ENCODE measurements at places on chromosomes 1 and 21.

GRCh38 chr1:39178541-39179431 is 25.7 kb upstream of the MACF1 start:
- DNase-seq: no peak

DNA sequence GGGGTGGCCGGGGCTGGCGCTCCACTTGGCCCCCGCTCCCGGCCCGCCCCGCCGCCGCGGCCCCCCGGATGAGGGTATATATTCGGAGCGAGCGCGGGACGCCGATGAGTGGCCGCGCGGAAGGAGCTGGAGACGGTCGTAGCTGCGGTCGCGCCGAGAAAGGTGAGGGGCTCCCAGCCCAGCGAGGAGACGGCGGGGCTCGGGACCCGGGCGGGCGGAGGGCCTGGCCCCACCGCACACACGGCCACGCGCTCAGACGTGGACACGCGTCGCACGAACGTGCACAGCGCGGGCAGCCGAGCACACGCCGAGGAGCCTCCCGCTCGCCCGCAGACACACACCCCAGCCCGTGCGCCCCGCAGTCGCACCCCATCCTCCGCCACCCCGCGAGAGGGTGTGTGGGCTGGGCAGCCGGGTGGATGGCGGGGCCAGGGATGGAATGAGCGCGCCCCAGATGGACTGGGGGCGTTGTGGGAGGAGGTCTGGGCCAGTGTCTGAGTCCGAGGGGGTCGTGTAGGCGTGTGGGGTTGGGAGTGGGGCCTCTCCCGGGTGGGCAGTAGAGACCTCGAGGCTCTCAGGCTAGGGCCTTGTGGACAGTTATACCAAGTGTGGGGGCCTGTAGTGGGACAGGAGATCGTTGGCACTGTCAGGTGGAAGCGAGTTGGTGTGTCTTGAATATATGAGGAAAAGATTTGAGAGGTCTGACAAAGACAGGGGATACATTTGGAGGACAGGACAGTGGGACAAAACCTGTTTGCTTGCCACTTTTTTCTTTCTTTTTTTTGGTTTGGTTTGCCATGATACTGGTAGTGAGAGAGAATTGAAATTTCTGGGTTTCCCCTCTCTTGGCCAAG is at the start of gene UAP1:
Gene UAP1 (plus strand): TSS at position 107 of the 854 bp plus-strand sequence. CDS start 4,347 bp downstream, outside the sequence.
- DNase-seq: peak; percentile 40

- DNase-seq: peak; percentile 19
Observed at GRCh38 chr1:211133393-211133835, 534 bp downstream of the KCNH1 start.

- no peak for DNase-seq
Observed at GRCh38 chr1:247008406-247008799, 546 bp upstream of the ZNF695 start.

- DNase-seq: no peak
Observed at GRCh38 chr1:90558754-90559378, 158.2 kb downstream of the BARHL2 start.

DNA sequence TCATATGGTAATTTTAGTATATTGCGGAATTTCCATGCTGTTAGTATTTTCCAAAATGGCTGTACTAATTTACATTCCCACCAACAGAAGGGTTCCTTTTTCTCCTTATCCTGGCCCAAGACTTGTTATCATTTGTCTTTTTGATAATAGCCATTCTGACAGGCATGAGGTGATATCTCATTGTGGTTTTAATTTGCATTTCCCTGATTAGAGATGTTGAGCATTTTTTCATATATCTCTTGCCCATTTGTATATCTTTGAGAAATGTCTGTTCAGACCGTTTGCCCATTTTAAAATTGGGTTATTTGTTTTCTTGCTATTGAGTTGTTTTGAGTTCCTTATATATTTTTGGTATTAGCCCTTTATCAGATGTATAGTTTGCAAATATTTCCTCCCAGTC is 14.0 kb downstream of the CAPZA1 start:
- DNase-seq: no peak

- no peak for DNase-seq
Observed at GRCh38 chr1:67811781-67812180, 21.5 kb downstream of the GNG12 start.

GRCh38 chr1:149936170-149936991 is at the start of gene MTMR11:
TSS of gene MTMR11 (minus strand) at chr1:149936879. CDS start at chr1:149936647, 232 bp downstream.
- DNase-seq: no peak

GRCh38 chr1:21536218-21536617 is 27.0 kb downstream of the ALPL start:
- no peak for DNase-seq

- DNase-seq: peak; percentile 82
Observed at GRCh38 chr1:116472431-116472961, 98.3 kb downstream of the CD58 start.

DNA sequence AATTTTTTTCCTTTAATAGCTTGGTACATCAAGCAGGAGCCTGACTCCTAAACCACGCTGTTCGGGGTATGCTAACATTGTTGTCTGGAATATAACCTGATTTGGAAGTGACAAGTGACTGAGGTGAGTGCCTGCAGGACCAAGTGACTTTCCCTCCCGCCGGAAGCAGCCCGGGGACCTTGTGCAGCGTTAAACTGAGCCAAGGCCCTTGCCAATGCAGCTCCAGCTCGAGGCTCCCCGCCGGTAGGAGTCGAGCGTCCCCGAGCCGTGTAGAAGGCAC is 716 bp upstream of the MTARC1 start:
- DNase-seq: no peak

DNA sequence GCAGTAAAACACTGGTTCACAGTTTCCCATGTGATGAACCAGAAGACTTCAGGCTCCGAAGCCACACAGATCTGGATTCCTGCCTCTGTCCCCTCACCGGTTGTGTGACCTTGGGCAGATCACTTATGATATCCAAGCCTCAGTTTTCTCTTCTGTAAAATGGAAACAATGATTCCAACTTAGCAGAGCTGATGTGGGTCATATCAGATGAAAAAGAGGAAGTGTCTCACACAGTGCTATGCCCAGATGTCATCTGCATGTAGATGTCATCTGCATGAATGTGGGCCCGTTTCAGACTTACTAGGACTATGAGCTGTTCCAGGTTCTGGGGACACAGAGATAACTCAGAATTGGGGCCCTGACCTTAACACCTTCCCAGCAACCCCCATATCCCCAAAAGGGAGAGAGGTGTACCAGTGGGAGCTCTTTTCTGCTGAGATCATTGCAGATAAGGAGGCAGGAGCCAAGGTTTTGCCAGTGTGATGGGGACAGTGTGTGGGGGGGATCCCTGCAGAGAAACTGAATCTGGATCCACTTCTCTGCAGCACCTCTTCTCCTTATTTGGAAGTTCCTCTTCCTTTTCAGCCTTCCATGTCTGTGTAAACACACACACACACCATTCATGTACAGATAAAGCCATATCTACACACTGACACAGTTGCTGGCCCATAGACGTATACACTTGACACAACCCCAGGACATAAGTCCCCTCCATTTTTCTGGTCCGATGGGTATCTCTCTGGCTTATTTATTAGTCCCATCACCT is 5.0 kb upstream of the ADGRB2 start:
- DNase-seq: no peak

DNA sequence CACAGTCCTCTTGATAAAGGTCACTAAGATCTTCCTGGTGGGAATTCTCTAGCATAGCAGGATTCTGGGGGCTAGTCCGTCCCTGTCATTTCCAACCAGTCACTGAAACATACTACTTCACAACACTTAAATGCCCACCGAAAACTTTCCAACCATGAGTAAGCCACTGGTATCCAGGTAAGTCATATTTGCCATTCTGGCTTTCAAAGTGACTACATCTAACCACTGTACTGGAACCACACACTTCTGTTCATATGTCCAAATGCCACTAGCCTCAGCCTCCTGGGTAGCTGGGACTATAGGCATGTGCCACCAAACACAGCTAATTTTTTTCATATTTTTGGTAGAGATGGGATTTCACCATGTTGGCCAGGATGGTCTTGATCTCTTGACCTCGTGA is 64.3 kb upstream of the VANGL1 start:
- no peak for DNase-seq

- peak; percentile 12 for DNase-seq
Observed at GRCh38 chr21:36929622-36930021, 36.8 kb downstream of the HLCS start.

- DNase-seq: no peak
Observed at GRCh38 chr1:58324558-58324957, 222.0 kb downstream of the OMA1 start.

DNA sequence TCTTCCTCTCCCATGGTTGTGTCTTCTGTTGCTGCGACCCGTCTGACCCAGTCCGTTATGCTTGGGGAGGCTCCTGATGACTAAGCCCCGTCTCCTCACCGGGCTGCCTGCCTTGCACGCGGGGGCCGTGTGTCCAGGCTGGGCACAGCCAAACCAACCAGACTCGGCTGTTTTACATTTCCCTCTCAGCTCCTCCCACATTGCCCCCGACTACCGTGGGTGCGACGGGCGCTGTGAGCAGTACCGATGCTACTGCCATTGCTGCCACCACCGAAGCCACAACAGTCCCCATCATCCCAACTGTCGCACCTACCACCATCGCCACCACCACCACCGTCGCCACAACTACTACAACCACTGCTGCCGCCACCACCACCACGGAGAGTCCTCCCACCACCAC is 46.0 kb upstream of the CNTN2 start:
- DNase-seq: no peak

- peak; percentile 76 for DNase-seq
Observed at GRCh38 chr1:172449585-172450523, 6.0 kb upstream of the PIGC start.

GRCh38 chr1:77322061-77322900 is 40.5 kb downstream of the AK5 start:
- peak; percentile 54 for DNase-seq

DNA sequence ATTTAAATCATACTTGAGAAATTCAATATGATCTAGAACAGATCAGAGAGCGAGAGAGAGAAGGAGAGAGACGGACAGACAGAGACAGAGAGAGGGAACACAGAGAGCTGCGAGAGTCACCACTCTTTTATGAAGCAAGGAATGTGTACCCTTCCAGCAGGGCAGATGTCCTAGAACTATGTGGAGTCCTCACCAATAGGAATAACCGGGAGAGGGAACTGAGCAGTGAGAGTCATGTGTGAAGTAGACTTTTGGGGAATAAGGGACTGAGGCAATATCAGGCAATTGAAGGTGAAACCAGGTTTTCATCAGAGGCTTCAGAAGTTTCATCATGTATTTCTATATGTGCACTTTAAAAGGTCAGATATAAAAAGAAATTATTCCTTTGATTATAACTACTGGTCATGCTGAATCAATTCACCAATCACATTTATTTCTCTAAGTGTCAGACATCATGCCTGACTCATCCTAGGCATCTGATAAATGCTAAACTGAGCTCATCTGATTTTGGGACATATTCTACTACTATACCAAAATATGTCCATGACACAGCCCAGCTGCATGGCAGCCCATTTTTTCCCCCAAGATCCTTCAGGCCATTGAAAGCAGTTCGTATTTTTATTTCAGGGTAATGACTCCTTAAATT is 22.4 kb downstream of the VTCN1 start:
- no peak for DNase-seq
